Mucosa of descending colon (tissue), 3 donors: ENCODE measurements at places on chromosomes 4 and X.
A peak's percentile ranks its signal among the peaks of the same experiment; 100 is the strongest.

- peak; percentile 76 for DNase-seq
These were observed 53.8 kb upstream of the HGFAC start for GRCh38 chr4:3387943-3388361.

DNA sequence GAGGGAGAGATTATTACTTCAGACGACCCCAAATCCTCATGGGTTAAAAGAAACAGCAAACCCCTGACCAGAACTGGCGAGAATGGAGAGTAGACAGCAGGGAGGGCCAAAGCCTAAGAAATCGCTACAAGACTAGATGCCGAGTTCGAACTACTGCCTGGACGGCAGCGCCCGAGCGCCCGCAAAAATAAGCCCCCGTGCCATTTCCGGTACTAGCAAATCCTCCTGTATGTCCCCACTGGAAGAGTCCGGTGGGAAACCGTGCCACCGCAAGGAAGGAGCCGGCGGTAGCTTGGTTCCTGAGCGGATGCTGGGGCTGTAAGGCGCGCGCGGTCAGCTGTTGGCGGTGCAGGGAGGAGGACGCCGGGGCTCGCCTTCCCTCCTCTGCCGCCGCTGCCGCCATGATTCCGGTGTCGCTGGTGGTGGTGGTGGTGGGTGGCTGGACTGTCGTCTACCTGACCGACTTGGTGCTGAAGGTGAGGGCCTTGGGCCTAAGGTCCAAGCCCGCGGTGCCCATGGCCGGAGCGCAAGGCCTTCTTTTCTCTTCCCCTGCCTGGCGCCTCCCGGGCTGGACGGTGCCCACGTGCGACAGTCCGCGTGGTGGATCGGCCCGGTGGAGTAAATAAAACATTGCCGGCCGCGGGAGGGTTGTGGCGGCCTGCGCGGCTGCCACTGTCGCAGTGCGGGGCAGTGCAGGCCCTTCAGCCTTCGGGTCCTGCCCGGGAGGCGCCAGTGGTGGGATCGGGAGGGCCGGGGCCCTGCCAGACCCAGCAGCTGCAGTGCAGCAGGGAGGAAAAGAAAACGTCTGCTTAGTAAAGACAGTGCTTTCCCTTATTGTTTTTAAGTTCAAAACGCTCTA lies at the start of gene MBTPS2:
Gene MBTPS2, plus strand, starts transcription at position 284 of the 859 bp plus-strand sequence. Its CDS starts 118 bp downstream, at position 402.
- peak; percentile 89 for DNase-seq

- DNase-seq: no peak
These were observed 2.8 kb downstream of the SFRP2 start for GRCh38 chr4:153785910-153786721.

DNA sequence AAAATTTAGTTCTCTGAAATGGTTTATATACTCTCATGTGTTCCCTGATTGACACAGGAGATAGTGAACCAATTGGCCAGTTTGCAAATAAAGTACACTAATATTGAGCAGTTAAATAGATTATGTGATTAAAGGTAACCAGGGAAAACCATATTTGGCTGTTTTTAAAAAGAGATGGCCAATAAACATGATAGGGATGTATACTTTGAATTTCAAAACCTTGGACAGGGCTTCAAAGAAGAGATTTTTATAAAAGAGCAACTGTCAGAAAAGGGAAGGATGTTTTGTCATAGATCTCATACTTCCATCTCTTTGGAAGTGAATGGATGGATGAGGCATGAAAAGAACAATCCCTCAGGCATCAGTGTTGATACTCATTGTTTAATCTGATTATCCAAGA lies 825.3 kb downstream of the STIM2 start:
- no peak for DNase-seq

DNA sequence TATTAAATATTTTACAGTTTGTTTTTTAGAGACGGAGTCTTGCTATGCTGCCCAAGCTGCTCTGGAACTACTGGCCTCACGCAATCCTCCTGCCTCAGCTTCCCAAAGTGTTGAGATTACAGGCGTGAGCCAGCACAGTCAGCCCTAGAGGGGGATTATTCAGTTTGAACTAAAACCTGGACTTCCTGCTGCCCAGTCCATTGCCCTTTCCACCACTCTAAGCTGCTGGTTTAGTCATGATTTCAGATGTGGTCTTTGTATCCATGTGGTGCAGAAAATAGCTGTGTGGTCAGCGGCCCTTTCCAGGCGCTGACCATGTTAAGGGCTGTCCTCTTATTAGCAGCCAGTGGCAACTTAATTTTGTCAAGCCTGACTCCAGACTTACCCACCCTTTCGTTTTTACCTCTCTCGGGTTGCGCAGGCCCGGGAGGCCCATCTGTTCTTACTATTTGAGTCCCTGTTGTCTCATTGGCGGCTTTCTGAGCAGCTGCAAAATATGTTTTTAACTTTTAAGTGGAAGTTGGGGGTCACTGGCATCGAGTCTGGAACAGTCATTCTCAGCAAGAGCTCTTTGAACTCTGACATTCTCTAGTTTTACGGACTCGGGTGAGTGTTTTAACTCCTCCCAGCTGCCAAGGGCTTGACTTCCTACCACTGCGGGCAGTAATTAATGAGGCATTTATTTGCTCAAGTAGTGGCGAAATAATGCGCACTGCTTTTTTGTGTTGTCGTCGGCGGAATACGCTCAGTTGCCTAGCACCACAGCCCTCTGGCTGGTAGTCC lies 773 bp upstream of the VMA21 start:
- DNase-seq: no peak

- no peak for DNase-seq
These were observed 20.2 kb downstream of the CETN2 start for GRCh38 chrX:152810403-152810802.

GRCh38 chrX:13013363-13014110 lies 30.9 kb downstream of the FAM9C start:
- DNase-seq: no peak

DNA sequence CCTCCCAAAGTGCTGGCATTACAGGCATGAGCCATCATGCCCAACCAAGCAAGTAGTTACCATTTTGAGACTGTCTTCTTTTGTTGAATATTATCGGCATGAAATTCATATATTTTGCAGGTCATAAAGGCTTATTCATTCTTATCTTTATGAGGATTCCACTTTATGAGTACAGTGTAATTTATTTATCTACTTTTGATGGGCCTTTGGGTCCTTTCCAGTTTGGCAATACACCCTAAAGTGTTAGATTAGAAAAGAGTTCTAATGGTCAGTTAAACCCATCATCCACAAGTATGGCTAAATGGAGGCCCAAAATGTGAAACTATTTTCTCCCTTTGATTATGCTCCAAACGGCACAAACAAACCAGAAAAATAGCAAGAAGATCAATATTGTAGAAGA lies 10.9 kb upstream of the ABCG2 start:
- no peak for DNase-seq

- no peak for DNase-seq
These were observed 64.6 kb upstream of the TRPC5 start for GRCh38 chrX:112147206-112147605.

GRCh38 chr4:24533364-24533763 lies 51.0 kb downstream of the DHX15 start:
- DNase-seq: no peak

DNA sequence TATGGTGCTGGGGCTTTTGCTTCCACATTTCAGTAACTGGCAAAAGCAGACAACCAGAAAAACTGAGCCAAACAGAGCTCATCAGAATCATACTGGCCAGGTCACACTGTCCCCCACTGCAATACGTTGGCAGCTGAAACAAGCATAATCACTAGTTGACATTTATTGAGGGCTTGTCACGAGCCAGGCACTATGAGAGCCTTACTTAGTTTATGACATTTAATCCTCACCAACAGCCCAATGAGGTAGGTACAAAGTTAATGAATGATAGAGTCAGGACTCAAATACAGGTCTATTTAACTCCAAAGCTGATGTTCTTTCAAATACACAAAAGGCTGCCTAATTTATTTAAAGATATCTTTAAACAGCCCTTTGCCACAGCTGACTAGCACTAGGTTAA lies 174.0 kb upstream of the MBNL3 start:
- DNase-seq: peak; percentile 13

- DNase-seq: peak; percentile 23
These were observed 170.7 kb downstream of the SLIT2 start for GRCh38 chr4:20422398-20422797.

DNA sequence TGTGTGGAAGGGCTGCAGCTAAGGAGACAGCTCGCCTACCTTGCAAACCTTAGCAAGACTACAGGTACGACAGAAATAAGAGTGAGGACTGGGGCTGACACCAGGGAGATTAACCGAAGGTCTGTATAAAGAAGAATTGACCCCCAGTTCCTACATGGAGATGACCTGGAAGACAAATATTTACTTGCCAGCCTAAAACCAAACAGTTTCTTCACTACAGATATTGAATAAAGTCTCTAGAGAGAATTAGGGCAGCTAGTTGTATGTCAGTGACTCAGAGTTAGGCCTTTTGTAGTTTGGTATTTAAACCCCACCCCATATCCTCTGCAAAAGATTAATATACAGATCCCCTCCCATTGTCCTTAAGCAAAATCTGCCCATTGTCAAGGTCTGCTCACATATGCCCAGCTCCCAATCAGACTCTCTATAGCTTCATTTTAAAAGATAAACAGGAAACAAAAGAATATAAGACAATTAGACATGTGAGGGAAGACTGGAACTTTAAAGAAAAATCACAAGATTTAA lies 28.1 kb upstream of the FRMPD3 start:
- DNase-seq: no peak

GRCh38 chr4:25972984-25973745 lies 59.1 kb downstream of the SMIM20 start:
- no peak for DNase-seq

GRCh38 chrX:26778320-26778888 lies 562.4 kb downstream of the MAGEB5 start:
- DNase-seq: no peak

DNA sequence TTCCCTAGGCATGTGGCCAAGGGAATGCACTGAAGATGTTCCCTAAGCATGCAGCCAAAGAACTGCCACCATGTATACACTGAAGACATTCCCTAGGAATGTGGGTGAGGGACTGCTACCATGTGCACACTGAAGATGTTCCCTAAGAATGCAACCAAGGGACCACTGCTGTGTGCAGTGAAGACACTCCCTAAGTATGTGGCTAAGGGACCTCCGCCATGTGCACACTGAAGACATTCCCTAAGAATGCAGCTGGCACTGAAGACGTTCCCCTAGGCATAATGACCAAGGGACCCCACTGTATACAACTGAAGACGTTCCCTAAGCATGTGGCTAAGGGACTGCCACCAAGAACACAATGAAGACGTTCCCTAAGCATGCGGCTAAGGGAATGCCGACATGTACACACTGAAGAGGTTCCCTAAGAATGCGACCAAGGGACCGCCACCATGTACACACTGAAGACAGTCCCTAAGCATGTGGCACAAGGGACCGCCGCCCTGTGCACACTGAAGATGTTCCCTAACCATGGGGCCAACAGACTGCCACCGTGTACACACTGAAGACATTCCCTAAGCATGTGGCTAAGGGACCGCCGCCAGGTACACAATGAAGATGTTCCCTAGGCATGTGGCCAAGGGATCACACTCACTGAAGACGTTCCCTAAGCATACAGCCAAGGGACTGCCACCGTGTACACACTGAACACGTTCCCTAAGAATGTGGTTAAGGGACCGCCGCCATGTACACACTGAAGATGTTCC lies 25.6 kb downstream of the DHRSX start:
- DNase-seq: no peak

DNA sequence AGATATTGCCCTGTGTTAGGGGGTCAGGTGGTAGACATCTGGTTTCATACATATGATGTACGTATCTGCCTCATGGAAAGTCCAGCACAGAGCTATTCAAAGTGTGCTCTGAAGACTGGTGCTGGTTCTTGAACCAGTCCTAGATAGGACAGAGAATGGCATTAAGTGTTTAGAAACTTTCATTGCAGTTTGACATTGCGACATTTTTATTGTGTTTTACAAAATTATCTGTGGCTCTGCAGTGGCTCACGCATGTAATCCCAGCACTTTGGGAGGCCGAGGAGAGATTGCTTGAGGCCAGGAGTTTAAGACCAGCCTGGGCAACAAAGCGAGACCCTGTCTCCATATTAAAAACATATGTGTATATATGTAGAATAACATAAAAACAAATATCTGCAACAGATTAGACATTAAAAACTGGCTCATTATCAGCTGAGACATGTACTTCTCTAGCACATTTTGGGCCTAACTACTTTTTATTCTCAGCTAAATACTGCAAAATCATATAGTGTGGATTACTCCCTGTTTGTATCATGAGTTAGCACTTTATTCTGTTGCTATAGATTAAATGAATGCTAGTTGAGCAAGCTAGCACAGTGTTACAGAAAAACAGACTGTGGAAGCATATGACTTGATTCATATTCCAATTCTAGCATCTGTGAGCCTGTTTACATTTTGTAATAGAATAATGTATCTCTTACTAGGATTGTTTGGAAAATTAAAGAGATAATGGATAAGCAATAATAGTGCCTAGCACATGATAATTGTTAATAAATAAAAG lies 57.1 kb downstream of the USP9X start:
- no peak for DNase-seq

- no peak for DNase-seq
These were observed 97.3 kb upstream of the DDIT4L start for GRCh38 chr4:100287534-100287933.

- peak; percentile 92 for DNase-seq
These were observed 47.7 kb upstream of the AFAP1 start for GRCh38 chr4:7987148-7987989.

- no peak for DNase-seq
These were observed 41.5 kb downstream of the STEEP1 start for GRCh38 chrX:119523664-119524184.

DNA sequence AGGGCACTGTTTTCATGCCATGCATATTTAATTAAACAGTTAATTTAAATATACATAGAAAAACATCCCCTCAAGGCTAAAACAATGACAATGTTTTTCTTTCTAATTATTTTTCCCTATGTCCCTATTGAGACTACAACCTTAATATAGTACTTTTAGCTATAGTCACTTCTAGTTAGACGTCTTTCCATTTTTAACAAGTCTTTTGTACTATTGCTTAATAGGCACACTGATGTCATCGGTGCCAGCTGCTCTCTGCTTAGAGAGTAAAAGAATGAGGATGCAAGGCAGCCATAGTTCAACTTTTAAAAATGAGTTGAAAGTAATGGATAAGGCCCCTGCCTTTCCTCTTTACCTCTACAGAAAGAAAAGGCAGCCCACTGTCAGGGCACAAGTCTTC lies 191.1 kb downstream of the KCTD8 start:
- no peak for DNase-seq

- DNase-seq: no peak
These were observed 112.5 kb upstream of the STK26 start for GRCh38 chrX:131910586-131910985.

GRCh38 chr4:7128234-7128633 lies 60.4 kb upstream of the GRPEL1 start:
- DNase-seq: no peak

GRCh38 chr4:128793859-128794672 lies 15.4 kb upstream of the JADE1 start:
- DNase-seq: no peak

GRCh38 chr4:56871371-56871866 lies 36.3 kb upstream of the REST start:
- no peak for DNase-seq

GRCh38 chr4:38775326-38775725 lies 7.5 kb downstream of the TLR10 start:
- DNase-seq: no peak

- DNase-seq: no peak
These were observed 75.7 kb upstream of the EGFL6 start for GRCh38 chrX:13493659-13494058.
